ENCODE measurements at places on chromosomes 12 and 14.

GRCh38 chr12:16046266-16046665 is 135.1 kb downstream of the DERA start:
- no peak for DNase-seq

DNA sequence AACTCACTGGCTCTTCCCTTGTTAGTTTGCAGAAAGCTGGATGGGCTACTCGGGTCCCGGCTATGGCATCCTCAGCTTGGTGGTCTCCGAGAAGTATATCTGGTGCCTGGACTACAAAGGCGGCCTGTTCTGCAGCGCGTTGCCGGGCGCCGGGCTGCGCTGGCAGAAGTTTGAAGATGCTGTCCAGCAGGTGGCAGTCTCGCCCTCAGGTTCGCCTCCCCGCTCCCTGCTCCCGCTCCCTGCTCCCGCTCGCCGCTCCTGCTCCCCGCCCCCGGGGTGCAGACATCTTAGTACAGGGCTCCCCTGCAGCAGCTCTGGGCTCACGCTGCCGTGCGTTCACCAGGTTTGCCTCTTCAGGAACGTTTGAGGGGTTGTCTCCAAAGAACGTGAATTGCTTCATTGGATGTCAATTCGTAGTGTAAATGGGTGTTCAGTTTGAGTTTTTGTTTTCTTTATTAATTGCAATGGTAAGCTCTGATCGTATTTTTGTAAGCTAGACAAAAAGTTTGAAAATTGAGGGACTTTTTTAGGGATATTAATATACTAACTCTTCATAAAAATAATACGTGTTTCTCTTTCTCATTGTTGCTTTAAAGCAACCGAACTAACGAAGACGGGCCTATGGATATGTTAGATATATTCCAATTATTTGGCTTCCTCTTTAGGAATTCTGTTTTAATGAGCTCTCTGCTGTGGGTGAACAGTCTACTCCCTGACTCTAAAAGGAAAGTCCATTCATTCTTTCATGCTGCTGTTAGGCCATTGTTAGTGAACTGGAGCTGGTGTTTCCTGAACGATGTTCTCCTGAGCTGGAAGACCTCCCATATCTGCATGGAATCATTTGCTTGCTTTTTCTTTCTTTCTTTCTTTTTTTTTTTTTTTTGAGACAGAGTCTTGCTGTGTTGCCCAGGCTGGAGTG is 71.3 kb downstream of the ANKRD9 start:
- peak; percentile 90 for DNase-seq

DNA sequence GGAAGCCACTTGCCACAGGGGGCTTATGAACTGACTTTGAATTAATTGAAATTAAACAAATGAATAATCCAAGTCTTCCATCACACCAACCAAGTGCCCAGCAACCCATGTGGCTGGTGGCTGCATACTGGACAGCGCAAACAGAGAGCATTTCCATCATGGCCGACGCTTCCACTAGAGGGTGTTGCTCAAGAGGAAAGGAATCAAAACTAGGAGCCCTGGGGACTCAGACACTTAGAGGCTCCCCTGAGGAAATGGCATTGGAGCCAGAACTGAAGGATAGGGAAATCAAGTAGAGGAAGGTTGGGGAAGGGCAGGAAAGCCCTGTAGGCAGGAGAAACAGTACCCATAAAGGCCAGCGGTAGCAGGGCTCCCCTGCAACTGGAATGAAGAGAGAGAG is 50.6 kb upstream of the NUAK1 start:
- DNase-seq: no peak

DNA sequence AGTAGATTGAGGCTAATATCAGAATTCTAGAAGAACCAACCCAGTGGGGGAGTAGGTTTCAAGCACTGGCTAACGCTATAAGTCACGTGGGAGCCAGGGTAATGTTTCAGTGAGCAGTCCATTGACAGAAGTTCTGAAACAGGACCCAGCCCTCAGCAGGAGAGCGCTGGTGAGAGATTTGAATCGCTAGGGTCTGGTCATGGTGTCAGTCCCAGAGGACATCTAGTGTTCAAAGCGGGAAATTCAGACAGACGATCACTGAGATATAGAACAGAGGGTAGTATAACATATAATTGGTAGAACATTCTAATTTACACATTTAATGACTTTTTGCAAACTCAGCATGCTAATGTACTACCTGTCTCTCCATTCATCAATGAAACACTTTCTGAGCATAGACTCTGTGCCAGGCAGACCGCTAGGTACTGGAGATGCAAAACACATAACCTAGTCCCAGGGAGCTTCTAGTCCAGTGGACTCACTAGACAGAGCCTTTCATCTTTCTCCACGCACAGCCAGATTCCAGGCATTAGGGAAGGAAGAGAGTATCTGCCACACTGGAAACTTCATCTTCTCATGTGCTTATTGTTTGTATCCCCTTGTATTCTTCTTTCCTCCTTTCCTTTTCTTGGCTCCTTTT is 35.4 kb upstream of the RNASE3 start:
- DNase-seq: peak; percentile 49

DNA sequence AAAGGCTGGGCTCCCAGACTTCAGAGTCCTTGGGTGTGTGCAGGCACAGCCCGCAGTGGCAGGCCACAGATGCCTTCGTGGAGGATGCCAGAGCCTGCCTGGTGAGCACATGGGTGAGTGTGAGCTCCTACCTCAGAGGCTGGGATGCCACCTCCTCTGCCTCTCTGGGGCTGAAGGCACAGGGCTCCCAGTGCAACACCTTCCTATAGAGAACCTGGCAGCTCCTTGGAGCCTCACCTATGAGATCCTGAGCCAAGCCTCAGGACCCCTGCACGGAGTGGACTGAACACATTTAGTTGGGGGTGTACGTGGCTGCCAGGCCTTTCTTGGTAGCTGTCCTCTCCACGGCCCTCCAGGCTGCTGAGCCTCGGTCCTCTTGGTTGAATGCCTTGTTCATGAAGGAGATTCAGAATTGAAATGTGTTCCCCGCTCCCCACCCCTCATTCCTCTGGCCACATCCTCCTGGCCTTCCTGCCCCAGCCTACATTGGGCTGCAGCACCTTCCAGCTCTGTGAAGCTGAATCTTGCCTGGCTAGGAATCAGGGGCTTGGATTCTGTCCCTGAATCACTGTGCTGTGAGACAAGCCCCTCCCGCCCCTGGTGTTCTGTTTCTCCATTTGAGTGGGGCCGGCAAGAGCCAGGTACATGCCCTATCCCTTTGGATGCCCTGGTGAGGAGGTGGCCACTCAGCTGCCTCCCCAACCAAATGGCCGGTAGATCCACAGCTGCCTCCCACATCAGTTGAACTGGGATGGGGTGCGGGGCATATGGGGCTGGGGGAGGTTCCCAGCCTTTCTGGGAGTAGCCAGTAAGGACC is 38.7 kb upstream of the TRAF3 start:
- DNase-seq: no peak

- DNase-seq: no peak
These were observed 68.3 kb upstream of the FICD start for GRCh38 chr12:108446766-108447165.

DNA sequence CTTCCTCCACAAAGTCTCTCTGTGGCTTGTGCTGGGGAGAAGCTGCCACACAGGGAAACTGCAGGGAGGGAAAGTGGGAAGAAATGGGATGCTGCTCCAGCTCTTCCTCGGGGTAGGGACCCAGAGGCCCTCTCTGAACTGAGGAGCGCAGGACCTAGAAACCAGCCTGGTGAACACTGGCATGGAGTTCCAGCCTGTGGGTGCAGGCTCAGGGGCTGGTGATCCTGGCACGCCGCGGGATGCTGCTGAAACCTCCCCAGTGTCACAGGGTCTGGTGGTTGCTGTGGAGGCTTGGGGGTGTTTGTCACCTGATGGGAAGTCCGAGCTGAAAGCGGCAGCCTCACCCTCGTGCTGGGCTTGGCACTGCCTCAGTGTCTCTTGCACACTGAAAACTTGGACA is 5.2 kb upstream of the KRT75 start:
- no peak for DNase-seq

DNA sequence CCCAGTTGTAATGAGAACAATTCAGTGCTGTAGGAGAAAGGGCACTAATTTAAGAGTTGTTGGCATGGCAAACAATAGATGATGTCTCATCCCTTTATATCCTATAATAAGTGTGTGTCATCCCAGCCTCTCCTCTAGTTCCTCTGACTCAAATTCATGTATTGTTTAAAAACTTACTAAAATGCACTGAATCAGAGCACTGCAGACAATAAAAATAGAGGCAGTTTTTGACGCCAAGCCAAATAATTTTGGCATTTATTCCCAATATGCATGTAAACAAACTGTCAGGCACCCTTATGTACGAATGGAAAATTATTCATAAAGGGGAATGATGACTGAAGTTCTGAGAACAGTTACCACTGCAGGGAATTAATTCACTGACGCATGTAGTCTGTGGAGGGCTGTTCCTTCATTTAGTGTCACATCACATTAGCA is 57.9 kb upstream of the TMX1 start:
- DNase-seq: peak; percentile 29

- peak; percentile 60 for DNase-seq
These were observed 752 bp downstream of the PRICKLE1 start for GRCh38 chr12:42588524-42589464.

- peak; percentile 77 for DNase-seq
These were observed 5.4 kb downstream of the KCNH5 start for GRCh38 chr14:63039866-63040265.

DNA sequence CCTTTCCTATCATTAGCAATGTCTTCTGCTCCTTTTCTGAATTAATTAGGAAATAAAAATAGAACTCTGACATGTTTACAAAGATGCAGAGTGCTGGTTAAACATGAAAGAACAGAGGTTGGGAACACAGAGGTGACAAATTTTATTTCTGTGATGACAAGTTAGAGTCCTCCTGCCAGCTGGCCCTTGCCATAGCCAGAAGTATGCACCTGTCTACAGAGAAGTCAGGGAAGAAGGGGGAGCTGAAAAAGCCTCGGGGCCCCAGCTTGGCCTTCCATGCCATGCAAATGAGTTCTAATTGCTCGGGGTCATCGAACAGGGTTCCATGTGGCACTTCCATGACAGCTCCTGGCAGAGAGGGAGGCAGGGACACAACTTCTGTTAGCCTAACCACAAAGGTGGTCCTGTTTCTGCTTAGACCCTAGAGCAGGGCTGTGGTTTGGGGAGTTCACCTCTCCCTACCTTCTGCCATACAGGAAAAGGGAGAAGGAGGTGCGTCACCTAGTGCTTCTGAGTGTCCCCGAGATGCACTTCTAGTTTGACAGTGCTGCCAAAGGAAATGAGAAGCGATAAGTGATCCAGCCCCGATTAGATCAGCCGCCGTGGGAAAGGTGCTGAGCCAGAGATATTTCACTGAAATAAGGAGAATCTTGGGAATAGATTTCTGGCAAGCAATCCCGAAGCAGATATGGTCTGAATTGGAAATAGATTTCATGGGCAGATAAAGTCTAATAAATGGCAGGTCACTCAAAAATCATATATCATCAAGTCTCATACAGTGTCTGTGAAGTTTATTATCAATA is 155.8 kb upstream of the FOXN3 start:
- DNase-seq: peak; percentile 16

- DNase-seq: no peak
These were observed 15.6 kb downstream of the ACVRL1 start for GRCh38 chr12:51922762-51923505.

- DNase-seq: no peak
These were observed 223.8 kb downstream of the VRK1 start for GRCh38 chr14:97021001-97021400.

GRCh38 chr14:102095231-102095870 is 8.5 kb upstream of the HSP90AA1 start:
- DNase-seq: no peak

GRCh38 chr14:30648471-30648870 is 26.4 kb downstream of the SCFD1 start:
- no peak for DNase-seq

DNA sequence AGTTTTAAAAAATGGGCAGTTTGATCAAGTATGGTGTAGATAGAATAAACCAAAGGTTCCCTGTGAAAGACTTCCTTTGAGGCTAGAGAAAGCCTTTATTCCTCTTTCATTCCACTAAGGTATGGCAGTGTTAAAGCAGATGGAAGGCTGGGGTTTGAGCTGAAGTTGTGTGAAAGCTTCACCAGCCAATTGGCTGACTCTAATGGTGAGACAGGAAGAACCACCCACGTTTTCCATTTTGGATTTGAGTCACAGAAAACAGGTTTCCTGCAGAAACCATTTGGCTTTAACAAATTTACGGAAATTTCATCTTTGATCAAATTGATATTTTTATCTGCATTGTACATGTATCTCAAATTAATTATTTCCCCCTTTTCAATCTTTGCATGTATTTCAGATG is 455.0 kb downstream of the PCNX1 start:
- no peak for DNase-seq

DNA sequence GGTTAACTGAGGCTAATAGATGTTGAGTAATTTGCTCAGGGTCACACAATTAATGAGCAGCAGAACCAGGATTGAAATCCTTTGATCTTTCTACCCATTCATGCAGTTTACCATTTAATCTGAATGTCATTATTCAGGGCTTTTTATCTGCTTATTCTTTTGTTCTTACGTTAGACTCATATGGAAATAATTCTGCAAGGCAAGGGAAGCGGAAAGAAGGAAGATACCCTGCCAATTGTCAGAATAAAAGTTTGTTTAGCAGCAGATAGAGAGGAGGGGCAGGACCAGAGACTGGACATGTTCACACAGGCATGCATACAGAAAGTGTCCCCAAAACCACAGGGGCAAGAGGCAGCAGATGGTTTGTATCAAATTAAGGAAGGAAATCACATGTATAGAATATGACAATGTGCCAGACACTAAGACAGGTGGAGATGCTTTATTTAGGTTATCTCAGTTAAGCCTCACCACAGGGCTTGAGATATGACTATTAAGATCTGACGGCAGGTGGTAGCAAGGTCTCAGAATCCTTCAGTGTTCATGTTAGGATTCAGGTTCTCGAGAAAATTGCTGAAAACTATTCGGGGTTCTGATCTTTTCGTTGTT is 29.8 kb downstream of the BRMS1L start:
- DNase-seq: peak; percentile 92

DNA sequence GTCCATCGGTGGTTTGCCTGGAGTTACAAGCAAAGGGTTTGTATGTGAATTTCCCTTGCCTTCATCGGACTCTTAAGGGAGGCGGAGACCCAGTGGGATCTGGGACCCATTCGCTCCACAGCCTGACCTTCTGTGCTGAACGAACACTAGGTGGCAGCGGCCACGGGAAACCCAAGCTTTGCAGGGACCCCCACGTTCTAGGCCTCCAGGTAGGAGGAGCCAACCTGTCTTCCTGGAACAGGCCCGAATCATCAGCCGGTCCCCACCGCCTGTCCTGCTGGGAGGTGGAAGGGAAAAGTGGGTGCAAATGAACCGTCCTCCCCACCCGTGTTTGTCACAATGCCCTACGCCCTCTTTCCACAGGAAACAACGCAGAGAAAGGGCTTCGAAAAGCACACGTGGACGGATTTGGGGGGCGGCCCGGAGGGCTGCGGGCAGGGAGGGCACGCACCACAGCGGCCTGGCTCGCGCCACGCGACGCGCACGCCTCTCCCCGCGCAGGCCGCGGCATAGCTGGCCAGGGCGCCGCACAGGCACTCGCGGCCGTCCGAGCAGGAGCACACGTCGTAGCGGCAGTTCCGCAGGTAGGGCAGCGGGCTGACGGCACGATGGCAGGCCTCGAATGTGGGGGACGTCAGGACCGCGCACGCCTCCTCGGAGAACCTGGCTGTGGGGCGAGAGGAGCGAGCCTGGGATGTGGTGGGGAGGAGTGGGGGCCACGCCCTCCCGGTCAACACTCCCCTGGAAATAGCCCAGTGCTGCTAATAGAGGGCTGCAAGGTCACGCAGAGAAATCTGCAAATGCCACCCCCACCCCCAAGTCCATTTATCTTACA is 67.8 kb downstream of the VWF start:
- DNase-seq: no peak
